Prostate gland (tissue), 2 donors: ENCODE measurements at places on chromosomes 3 and 15. TPM values are rescaled to one million over a fixed set of nuclear protein-coding genes. Genes with fewer than 3 reads are reported as not detected.

GOLGA8G gene
- total RNA-seq, result 7.9 TPM

RARRES1 gene
- total RNA-seq, result 67.9 TPM

CLRN1 gene
- total RNA-seq, result not detected

KLHL40 gene
- total RNA-seq, result 1.2 TPM

DNA sequence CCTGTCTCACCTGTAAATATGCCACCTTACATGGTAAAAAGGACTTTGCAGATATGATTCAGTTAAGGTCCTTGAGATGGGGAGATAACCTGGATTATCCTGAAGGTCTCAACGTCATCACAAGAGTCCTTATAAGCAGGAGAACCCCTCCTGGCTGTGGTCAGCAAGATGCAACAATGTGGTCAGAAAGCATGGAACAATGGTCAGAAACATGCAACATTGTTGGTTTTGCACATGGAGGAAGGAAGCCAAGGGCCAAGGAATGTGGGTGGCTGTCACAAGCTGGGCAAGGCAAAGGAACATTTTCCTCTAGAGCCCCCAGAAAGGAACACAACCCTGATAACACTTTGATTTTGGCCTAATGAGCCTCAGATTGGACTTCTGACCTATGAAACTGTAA lies 9.4 kb upstream of the SUMF1 start:
- no peak for DNase-seq

- no peak for DNase-seq
Observed at GRCh38 chr3:134922101-134922500, 127.0 kb downstream of the EPHB1 start.

DNA sequence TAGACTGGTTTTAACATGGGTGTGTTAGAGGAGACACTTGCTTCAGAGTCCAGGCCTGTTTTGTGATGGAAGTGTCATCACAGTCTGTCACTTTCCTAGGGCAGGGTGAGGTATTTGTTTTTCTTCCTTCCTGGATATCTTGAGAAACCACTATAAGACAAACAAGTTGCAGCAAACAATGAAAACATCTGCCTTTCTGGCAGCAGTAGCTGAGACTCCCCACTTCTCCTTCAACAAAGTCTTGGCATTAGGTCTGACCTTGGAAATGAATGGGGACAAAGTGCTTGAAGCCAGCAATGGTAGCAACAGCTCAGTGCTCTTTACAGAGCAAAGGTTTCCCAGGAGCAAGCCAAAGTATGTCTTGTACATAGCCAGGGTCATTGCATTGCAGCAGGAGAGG lies 64.6 kb downstream of the CD200 start:
- no peak for DNase-seq

DNA sequence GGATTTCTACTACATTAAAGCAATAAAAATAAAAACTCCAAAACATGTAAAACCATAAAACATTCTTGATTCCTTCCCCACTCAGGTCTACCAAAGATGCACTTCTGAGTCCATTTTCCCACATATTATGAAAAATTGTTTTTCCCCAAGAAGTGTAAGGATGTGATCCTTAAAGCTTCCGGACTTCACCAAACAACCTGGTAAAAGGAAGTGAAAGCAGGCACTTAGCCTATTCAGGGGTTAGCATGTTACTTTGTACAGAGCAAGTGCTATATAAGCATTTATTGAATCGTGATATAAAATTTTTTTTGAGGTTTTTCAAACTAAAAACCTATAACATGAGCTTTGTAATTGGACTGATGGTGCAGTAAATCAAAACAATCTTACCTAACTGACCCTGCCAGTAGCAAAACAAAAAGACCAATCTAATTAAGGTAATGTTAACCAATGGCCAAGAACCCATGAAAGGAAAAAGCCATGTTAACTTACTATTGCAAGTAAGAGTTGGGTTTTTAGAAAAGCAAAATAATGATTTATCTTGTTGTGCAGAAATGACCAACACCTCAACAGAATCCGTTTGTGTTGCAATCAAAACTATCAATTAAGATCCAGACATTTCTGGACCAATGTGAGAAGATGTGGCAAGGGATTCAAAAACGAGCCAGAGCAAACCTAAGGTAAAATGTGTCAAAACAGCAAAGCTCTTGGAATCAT lies 1.8 kb downstream of the SETD2 start:
- no peak for DNase-seq

- DNase-seq, result no peak
Observed at GRCh38 chr15:43920815-43921214, 94.0 kb downstream of the WDR76 start.

GRCh38 chr15:94269954-94270353 lies 38.6 kb downstream of the MCTP2 start:
- no peak for DNase-seq

- no peak for DNase-seq
Observed at GRCh38 chr3:128312271-128312670, 154.4 kb downstream of the DNAJB8 start.

GRCh38 chr3:81684751-81685395 lies 76.6 kb downstream of the GBE1 start:
- DNase-seq, result no peak
